ENCODE measurements at places on chromosomes 12 and 14. TPM values are rescaled to one million over a fixed set of nuclear protein-coding genes. Genes with fewer than 3 reads are reported as not detected.

Gene BCL7A
- polyA plus RNA-seq, result 24.1 TPM

Gene RPGRIP1
- polyA plus RNA-seq, result not detected

Gene DGKA
- polyA plus RNA-seq, result 12.5 TPM

Gene KLRC1
- not detected for polyA plus RNA-seq

Gene SLC38A4
- polyA plus RNA-seq, result not detected

Gene NT5DC3
- 4.4 TPM for polyA plus RNA-seq

Gene LGMN
- polyA plus RNA-seq, result 77.1 TPM

Gene KRT86
- 0.34 TPM for polyA plus RNA-seq

Gene HCAR2
- polyA plus RNA-seq, result not detected

Gene ESYT1
- polyA plus RNA-seq, result 132 TPM

Gene DAO
- polyA plus RNA-seq, result 0.78 TPM

Gene RIMBP2
- 15.0 TPM for polyA plus RNA-seq

Gene ASPG
- not detected for polyA plus RNA-seq

Gene SERPINA9
- not detected for polyA plus RNA-seq

Gene RDH5
- 2.0 TPM for polyA plus RNA-seq

Gene SLC17A8
- polyA plus RNA-seq, result 2.3 TPM

Gene PZP
- not detected for polyA plus RNA-seq

Gene TAS2R50
- not detected for polyA plus RNA-seq

Gene LHX5
- polyA plus RNA-seq, result 0.10 TPM
